Renal cortex interstitium (tissue), 15 donors: ENCODE measurements at places on chromosomes 3 and 15. TPM values are rescaled to one million over a fixed set of nuclear protein-coding genes. Genes with fewer than 3 reads are reported as not detected.

TMEM115 gene
- 42.9 TPM for polyA plus RNA-seq

DNA sequence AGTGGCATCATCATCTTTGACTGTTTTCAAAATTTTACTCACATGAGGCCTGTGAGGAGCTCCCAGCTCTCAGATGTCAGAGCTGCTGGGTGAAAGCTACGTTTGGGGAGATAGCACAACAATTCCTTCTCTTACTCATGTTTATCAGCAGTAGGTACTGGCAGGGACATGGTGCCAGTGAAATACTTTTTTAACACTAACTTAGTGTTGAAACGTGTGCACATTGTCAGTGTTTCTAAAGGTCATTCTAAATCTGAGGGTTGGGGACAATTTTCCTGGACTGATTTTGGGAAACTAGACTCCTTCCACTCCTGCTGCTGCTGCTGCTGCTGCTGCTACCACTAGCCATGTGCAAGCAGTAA, 487.4 kb downstream of the PDCD6IP start:
- no peak for DNase-seq

LDHAL6B gene
- polyA plus RNA-seq, result 0.45 TPM

DNA sequence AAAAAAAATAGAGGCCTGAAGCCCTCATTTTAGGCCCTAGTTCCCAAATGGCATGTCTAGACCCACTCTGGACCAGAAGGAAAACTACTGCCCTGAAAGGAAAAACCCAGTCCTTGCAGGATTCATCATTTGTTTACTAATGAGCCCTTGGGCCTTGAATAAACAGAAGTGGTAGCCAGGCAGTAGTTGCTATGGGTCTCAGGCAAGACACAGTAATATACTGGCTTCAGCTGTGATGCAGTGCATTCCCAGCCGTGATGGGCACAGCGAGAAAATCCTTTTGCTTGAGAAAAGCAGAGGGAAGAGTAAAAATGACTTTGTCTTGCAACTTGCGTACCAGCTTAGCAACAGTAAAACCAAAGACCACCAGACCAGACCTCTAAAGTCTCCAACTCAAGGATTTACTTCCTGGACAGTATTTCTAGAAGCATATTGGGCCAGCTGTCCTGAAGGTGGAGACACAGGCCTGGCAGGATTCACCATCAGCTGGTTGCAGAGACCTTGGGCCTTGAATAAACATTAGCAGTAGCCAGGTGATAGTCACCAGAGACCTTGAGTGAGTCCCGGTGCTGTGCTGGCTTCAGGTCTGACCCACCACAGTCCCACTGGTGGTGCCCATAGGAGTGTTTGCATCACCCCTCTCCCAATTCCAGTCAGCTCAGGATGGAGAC, 208.3 kb upstream of the SLITRK3 start:
- no peak for DNase-seq

DNA sequence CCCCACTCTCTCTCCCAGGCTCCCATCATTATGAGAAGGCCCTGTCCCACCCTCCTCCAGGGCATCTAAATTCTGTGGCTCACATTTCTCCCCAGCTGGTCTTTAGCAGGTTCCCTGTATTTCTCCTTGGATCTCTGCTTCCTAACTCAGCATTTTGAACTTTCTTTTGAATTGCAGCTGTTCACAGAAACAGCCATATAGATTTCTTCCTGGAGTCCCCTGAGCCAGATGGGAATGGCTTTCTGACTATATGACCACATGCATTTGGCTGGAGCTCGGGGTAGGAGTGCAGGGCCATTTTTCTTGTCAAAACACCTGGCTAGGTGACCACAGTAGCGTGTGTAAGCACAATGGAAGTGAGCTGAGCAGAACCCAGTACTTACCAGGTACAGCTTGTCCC, 22.0 kb downstream of the RBP2 start:
- no peak for DNase-seq
